ENCODE measurements at places on chromosomes 5 and 9.

DNA sequence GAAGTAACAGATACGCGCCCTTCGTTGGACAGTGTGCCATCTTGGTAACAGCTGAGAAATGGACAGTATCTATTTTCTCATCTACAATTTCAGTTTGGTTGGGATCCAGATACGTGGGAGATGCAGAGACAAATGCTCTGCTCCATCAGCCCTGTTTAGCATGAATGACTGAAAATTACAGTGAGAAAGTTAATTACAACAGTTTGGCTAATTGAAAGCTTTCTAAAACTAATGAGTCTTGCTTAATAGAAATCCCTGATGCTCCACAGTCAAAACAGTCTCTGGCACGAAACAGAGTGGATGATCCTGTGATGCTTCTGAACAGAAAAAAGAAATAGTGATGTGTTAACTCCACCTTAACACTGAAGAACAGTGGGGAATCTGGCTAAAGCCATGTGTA lies 140.2 kb downstream of the DNAH5 start:
- no peak for DNase-seq

DNA sequence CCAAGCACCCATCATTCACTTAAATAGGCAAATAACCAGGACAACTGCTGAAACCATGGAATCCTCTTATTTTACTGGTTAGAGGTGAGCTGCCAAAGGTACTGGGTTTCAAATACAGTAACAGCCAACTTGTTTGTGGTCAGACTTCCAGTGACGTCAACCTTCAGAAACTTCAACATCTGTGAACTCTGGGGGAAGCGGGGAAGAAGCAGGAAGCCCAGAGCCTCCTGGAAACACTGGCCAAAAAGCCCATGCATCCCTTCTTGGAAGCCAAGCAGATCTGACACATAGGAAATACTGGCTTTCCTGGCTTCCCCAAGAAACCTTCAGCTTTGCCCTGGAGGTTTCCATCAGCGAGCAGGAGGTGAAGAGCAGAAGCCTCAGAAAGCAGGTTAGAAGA lies 4.9 kb upstream of the FRRS1L start:
- DNase-seq = no peak

DNA sequence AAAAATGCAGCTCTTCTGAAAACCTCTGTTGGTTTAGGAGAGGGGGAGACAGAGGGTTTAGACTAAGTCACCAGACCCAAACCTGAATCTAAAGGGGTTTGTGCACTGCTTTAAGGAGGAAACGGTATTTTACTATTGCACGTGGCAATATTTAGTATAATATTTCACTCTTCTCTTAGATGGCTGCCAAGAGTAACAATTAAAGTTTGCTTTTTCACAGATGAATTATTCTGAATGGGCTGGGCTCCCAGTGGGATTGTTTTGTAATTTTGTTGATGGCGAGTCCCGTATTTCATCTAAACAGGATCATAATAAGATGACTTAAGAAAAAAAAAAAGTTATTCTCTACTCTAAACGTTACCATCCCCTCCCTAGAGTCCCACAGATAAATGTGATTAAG lies 245.4 kb downstream of the PCSK5 start:
- DNase-seq = peak; percentile 52

DNA sequence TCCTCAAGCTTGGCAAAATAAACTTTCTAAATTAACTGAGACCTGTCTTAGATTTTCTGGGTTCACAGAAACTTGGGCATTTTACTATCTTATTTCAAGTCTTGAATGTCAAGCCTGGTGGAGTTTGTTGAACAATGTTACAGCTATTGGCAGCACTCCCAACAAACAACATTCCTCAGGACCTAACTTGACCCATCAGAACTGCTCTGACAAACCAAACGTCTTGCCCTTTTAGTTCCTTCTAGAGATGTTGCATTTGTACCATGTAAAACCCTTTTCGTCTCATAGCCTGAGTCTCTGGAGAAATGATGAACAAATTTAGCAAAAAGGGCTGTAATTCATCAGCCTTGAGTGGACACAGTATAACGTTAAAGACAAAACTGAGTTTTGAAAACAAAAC lies 51.1 kb downstream of the GNA14 start:
- DNase-seq = no peak

DNA sequence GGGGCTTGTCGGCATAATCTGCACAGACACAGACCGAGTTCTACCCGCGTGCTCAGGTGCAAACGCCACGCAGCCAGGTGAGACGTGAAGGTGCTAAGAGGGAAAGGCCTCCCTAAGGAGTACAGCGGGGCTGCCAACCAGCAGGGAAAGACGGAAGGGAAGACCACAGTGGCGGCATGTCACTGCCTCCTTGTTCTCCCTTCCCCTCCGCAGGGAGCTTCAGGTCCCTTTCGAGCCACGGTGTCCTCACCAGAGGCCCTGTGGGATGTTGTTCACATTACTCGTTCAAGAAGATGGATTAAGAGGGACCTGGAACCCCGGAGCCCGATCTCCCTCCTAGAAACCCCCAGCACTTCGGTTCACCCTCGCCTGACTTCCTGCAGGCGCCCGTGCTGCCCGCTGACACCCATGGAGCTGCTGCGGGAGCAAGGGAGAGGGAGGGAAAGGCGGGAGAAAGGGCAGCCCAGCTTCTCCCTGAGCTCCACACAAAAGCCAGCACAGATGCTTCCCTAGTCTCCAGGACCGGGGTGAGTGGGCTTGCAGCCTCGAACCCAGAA lies 686 bp downstream of the BRD9 start:
- DNase-seq = no peak

GRCh38 chr5:143110591-143110990 lies 292.9 kb downstream of the NR3C1 start:
- DNase-seq = no peak

- DNase-seq = peak; percentile 27
Observed at GRCh38 chr5:119269061-119269944, 86.5 kb upstream of the TNFAIP8 start.

DNA sequence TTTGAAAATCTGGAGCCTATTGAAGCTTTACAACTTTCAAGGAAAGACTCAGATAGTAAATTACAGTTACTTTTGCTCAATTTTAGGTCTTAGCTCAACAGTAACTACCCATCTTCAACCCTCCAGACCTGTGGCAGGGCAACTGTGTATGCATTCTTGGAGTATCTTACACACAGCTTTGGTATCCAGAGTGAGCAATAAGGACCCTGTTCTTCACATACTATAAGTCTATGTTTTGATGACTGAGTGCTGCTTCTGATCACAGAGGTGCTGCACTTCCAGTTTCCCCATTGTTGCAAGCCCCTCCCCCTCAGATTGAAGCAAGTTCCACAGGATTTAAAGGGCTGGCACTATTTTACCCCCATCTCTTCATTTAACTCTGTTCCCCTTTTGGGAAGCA lies 737.4 kb upstream of the GRAMD2B start:
- no peak for DNase-seq

DNA sequence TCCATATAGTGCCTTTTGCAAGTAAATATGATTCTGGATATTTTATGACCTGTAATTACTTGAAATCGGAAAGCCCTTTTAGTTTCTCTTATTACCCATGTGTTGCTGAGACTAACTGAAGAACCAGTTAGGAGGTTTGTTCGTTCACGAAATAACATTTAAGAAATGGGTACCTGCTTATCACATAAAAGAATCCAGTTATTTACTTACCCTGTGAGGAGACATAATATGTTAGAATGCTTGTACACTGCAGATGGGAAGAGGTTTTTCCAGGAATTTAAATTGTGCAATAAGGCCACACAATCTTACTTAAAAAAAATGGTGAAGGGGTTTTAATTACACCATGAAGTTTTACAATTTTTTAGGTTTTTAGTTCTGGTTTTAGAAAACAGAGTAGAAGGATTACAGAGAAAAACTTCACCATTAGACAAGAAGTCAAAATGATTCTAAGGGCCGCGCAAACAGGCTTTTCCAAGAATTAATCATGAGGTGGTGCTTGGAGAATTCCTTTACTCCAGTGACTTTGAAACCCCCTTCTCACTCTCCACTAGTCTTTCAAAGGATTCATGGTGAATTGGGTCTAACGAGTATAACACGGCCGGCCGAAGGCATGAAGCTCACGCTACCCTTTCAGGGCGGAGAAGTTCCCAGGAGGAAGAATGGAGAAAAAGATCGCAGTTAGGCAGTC lies 1.1 kb upstream of the PTGER4 start:
- DNase-seq = no peak

DNA sequence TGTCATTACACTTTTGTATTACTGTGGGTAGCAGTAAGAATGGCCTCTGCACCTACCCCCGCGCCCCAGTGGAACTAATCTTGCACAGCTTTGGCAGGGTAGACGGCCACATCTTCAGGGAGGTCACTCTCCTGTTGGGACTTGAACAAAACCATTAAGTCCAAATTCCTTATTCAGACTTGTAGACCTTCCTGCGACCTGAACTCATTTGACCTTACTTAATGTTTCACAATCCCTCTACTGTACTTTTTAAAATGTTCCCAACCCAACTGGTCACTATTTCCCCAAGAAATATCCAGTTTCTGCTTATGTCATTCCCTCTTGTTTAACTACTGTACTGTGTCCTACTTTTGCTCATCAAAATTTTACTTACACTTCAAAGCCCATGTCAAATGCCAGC lies 5.3 kb upstream of the FAM120AOS start:
- no peak for DNase-seq

- DNase-seq = no peak
Observed at GRCh38 chr9:119366909-119367682, 2.1 kb downstream of the BRINP1 start.

DNA sequence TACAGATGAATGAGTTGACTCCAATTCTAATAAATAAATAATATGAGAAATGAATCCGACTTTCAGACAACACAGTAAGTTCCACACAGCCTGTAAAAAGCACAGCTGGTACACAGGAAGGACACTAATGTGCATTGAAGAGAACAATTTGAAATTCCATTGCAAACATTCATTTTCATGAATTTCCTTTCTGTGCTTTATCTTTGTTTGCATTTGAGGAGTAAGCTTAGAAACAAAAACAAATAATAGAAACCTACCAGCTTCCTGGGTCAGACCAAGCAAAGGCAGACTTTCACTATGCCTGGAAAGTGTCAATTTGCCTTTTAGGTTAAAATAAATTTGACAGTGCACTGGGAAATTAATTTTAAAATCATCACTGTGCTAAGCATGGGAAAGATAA lies 143.8 kb upstream of the VLDLR start:
- no peak for DNase-seq

DNA sequence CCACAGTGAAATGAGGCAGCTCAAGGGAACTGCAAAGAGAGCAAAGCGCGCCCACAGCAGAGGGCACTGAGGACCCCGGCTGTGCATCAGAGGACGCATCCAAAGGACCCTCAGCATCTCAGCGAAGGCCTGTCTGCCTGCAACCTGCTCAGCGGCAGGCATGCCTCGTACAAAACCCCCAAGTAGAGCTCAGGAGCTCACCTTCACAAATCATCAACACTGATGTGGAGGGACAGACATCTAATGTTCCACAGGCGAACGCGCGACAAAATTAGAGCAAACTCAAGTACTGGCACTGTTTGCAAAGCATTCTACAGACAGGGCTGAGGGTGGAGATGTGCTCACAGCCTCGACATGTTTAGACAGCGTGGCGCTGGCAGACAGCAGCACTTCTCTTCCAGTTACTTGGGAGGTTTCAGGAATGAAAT lies 81.0 kb downstream of the DCP2 start:
- no peak for DNase-seq

All from NCI-H1105 treated with DMSO at 0.1 percent for 48 hours (cell line).